GM12878 (cell line): ENCODE measurements at places on chromosomes 7 and 10.
A peak's percentile ranks its signal among the peaks of the same experiment; 100 is the strongest.

GRCh38 chr7:81690251-81690650 lies 79.6 kb downstream of the HGF start:
- no peak for DNase-seq
- H3K36me3 ChIP-seq, result no peaks in the 10 kb centered on the region
- H3K27me3 ChIP-seq, result no peaks in the 10 kb centered on the region
- no peaks in the 10 kb centered on the region for H3K4me1 ChIP-seq
- no peak overlapping the region for H3K27ac ChIP-seq

- H3K27ac ChIP-seq, result no peak overlapping the region
- DNase-seq, result no peak
- no peaks in the 10 kb centered on the region for H3K4me1 ChIP-seq
- H3K36me3 ChIP-seq, result no peaks in the 10 kb centered on the region
Measured at GRCh38 chr7:18202315-18203045, 174.8 kb upstream of the PRPS1L1 start.

DNA sequence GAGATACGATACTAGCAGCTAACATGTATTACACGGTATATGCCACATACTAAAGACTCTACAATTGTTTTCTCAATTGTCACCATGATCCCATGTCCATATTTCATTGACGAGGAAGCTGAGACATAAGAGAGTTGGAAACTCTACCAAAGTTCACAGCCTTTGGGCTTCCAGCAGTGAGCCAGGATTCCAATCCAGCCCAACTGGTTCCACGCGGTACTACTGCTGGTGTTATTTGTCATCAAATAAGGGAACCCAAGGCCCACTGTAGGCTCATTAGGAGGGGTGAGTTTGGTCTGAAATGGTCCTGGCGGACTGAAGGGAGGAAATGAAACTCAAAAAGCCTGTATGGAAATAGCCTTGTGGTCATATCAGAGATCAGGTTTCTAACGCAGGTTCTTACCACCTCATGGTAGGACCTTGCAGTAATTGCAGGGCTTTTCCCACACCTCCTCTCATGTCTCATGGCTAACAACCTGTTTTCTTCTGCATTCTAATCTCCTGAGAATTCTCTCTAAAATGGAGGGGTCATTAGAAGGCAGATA lies 814.6 kb downstream of the LRMDA start:
- no peak overlapping the region for H3K4me3 ChIP-seq
- no peaks in the 10 kb centered on the region for H3K36me3 ChIP-seq
- H3K27ac ChIP-seq, result no peak overlapping the region
- H3K27me3 ChIP-seq, result no peaks in the 10 kb centered on the region
- no peaks in the 10 kb centered on the region for H3K4me1 ChIP-seq
- no peak for DNase-seq

GRCh38 chr10:58776568-58777318 lies 264.1 kb downstream of the BICC1 start:
- H3K27me3 ChIP-seq, result no peaks in the 10 kb centered on the region
- no peak for DNase-seq
- no peaks in the 10 kb centered on the region for H3K4me1 ChIP-seq

GRCh38 chr7:73906874-73907273 lies 45.9 kb downstream of the TMEM270 start:
- H3K27me3 ChIP-seq, result no peaks in the 10 kb centered on the region
- no peak overlapping the region for H3K4me3 ChIP-seq
- no peak for DNase-seq
- no peaks in the 10 kb centered on the region for H3K36me3 ChIP-seq
- H3K4me1 ChIP-seq, result no peaks in the 10 kb centered on the region
- H3K27ac ChIP-seq, result no peak overlapping the region

DNA sequence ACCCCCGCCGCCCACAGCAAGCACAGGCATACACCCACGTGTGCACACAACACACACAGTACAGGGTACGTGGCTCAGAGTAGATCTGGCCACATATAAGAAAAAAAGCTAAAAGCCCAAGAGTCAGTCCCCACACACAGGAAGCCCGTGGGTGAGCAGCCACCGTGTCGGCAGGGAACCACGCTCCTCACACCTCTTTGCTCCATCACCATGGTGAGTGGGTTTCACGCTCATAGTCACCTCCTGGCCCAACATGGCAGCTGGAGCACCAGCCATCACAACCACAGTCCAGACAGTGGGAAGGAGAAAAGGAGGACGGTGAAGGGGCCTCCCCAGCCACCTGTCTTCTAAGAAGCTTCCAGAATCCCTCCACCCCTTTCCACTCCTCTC lies 76.0 kb upstream of the PDGFA start:
- H3K27me3 ChIP-seq, result no peaks in the 10 kb centered on the region
- H3K36me3 ChIP-seq, result no peaks in the 10 kb centered on the region
- no peak overlapping the region for H3K4me3 ChIP-seq
- peaks cover 36% of the 10 kb centered on the region for H3K4me1 ChIP-seq
- H3K27ac ChIP-seq, result no peak overlapping the region

GRCh38 chr7:44750921-44751571 lies 2.4 kb downstream of the ZMIZ2 start:
- peaks cover 31% of the 10 kb centered on the region for H3K4me1 ChIP-seq
- DNase-seq, result peak; percentile 81
- peaks cover 3% of the 10 kb centered on the region; the same call in 1 of the 2 replicates for H3K36me3 ChIP-seq
- H3K4me3 ChIP-seq, result peak overlapping the region; percentile 92
- no peaks in the 10 kb centered on the region for H3K27me3 ChIP-seq

GRCh38 chr10:98144985-98145384 lies 10.5 kb downstream of the R3HCC1L start:
- no peak for DNase-seq
- H3K27me3 ChIP-seq, result no peaks in the 10 kb centered on the region
- no peak overlapping the region for H3K4me3 ChIP-seq
- H3K36me3 ChIP-seq, result no peaks in the 10 kb centered on the region

- H3K27me3 ChIP-seq, result no peaks in the 10 kb centered on the region
- no peak overlapping the region for H3K27ac ChIP-seq
- H3K4me1 ChIP-seq, result no peaks in the 10 kb centered on the region
- no peak for DNase-seq
- no peaks in the 10 kb centered on the region for H3K36me3 ChIP-seq
Measured at GRCh38 chr10:50576245-50576815, 47.4 kb downstream of the SGMS1 start.

DNA sequence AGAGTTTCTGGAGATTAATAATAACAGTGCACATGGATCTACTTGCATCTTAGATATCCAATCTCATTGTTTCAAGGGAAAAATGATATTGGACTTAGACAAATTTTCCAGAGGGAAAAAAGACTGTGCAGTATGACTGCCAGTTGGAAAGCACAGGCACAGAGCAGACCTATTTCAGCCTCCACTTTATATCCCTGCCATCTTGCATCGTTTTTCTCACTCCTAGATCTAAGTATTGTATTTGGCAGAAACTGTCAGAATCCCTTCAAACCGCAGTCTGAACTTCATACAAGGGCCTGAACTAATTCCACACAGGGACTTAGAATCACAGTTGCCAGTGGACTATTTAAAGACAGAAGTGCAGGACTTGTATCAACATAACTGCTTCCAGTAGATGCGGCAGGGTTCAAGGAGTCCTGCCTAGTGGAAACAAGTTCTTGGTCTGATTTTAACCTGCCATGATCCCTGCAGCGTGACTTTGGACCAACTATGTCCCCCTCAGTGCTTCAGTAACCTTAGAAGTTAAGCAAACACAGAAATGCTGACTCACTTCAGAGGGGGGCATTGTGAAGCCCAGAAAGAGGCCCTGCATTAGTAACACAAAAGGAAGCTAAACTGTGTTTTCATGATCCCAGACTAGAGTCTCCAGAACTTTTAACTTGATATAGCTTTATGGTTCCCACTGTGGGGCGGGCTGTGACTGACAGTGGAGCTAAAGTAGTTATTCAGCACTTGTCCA lies 95.7 kb upstream of the PALS2 start:
- no peaks in the 10 kb centered on the region for H3K4me1 ChIP-seq
- H3K36me3 ChIP-seq, result no peaks in the 10 kb centered on the region
- no peak overlapping the region for H3K4me3 ChIP-seq

- H3K4me3 ChIP-seq, result no peak overlapping the region
- DNase-seq, result no peak
- no peaks in the 10 kb centered on the region for H3K36me3 ChIP-seq
- H3K27me3 ChIP-seq, result no peaks in the 10 kb centered on the region
Measured at GRCh38 chr7:126940723-126941307, 311.9 kb downstream of the GRM8 start.

GRCh38 chr7:55565681-55566080 lies 6.6 kb downstream of the VOPP1 start:
- peaks cover 62% of the 10 kb centered on the region for H3K4me1 ChIP-seq
- H3K36me3 ChIP-seq, result no peaks in the 10 kb centered on the region
- no peaks in the 10 kb centered on the region for H3K27me3 ChIP-seq
- peak overlapping the region; percentile 72 for H3K27ac ChIP-seq
- H3K4me3 ChIP-seq, result peak overlapping the region; percentile 59

DNA sequence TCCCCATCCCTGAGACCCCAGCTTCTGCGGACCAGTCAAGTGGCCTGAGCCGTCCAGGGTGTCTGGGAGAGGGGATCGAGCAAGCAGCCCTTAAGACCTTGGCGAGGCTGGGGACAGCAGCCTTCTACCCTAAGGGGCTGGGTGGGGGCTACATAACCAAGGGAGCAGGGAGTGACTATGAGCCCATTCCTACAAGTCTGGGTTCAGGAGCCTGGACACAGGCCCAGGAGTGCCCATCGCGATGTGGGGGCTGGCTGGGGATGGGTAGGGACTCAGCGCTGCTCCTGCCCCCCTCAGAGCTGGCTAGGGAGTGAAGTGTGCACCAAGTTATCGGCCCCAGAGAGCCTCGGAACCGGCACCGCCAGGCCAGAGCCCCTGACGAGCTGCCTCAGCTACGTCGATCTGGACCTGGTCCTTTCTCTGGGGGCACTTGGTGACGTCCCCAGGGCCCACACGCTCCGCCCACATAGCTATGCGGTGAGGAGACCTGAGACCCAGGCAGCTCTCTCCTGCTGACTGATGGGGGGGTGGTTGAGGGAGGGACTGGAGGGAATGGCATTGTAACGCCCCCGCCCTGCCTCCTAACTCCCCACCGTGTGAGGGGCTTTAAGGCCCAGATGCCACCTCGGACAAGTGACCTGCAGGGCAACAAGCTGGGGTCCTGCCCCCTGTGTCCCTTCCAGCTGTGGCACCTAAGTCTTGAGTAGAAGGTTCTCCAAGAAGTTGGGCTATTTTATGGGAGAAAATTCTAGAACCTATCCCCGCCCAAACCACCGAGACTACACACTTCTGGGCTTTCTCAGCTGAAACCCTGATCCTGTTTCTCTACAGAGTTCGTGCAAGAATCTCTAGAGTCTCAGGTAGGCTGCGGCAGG lies 2.5 kb downstream of the SAP25 start:
- no peaks in the 10 kb centered on the region for H3K27me3 ChIP-seq
- H3K27ac ChIP-seq, result no peak overlapping the region
- H3K36me3 ChIP-seq, result peaks cover 2% of the 10 kb centered on the region; the same call in 1 of the 2 replicates
- H3K4me3 ChIP-seq, result no peak overlapping the region

- H3K27ac ChIP-seq, result no peak overlapping the region
- no peaks in the 10 kb centered on the region for H3K27me3 ChIP-seq
- no peak for DNase-seq
Measured at GRCh38 chr7:3128857-3129490, 85.3 kb upstream of the CARD11 start.

DNA sequence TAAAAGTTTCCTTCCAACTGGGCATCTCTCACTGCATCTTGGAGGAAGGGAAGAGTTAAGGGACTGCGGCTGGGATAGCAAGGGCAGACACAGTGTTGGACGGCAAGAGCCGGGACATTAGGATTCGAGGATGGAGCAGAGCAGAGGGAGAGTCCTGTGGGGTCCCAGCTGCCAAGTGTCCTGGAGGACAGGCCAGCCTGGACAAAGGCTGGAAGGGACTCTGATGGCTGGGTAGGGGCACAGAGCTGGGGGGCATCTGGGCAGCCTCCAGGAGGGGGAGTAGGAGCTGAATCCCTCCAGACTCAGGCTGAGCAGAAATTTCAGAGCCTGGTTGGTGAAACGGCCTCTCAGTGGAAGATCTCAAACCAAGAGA lies 19.2 kb downstream of the SFTPA1 start:
- no peak for DNase-seq
- no peaks in the 10 kb centered on the region for H3K4me1 ChIP-seq
- H3K27ac ChIP-seq, result no peak overlapping the region
- no peaks in the 10 kb centered on the region for H3K36me3 ChIP-seq
- H3K4me3 ChIP-seq, result no peak overlapping the region

GRCh38 chr7:40965774-40966173 lies 737.1 kb downstream of the INHBA start:
- H3K27ac ChIP-seq, result no peak overlapping the region
- H3K36me3 ChIP-seq, result no peaks in the 10 kb centered on the region

DNA sequence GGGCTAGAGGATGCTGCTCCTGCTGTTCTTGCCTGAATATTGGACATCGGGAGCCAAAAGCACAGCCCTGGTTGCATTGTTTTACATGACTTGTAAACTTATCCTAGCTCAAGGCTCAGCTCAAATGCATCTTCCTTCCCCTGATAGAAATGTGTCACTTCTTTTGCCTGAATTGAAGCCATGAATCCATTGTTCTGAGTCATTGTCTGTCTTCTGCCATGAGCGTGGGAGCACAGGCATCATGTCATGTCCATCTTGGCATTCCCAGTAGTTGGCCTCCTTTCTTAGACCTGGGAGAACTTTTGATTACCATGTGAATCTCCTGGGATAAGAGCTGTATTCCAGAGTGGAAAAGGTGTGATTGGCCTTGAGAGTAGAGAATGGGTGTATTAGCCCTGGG lies 54.1 kb upstream of the OPN4 start:
- H3K4me1 ChIP-seq, result no peaks in the 10 kb centered on the region; the same call in 1 of the 2 replicates
- DNase-seq, result no peak
- no peaks in the 10 kb centered on the region for H3K27me3 ChIP-seq
- H3K4me3 ChIP-seq, result no peak overlapping the region
- no peaks in the 10 kb centered on the region for H3K36me3 ChIP-seq
- no peak overlapping the region for H3K27ac ChIP-seq

GRCh38 chr10:73774637-73775036 lies 7.2 kb upstream of the CHCHD1 start:
- no peak for DNase-seq
- H3K27ac ChIP-seq, result no peak overlapping the region
- H3K4me1 ChIP-seq, result peaks cover 5% of the 10 kb centered on the region
- peak overlapping the region; percentile 94 for H3K4me3 ChIP-seq

DNA sequence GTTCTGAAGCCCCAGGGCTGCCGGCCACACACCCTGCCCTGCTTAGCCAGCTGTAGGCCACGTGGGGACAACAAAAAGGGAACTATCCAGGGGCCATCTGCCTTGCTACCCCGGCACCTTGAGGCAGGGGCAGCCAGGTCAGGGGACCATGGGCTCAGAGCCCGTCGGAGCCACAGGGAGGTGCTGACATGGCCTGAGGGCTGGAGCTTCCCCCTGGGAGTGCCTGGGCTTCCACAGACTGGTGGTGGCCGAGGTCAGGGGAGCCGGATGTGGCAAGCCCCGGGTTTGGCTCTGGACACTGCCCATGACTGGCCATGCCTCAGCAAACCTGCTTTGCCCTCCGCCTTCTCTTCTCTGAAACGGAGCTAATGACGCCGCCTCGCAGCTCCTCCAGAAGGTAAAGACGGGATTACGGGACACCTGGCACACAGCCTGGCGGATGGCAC lies 178.5 kb downstream of the EBF3 start:
- H3K36me3 ChIP-seq, result no peaks in the 10 kb centered on the region
- H3K27me3 ChIP-seq, result no peaks in the 10 kb centered on the region
- no peak for DNase-seq
- H3K27ac ChIP-seq, result no peak overlapping the region
- no peaks in the 10 kb centered on the region for H3K4me1 ChIP-seq
- no peak overlapping the region for H3K4me3 ChIP-seq
